GM20000 (cell line): ENCODE measurements at places on chromosomes 7 and 10.

DNA sequence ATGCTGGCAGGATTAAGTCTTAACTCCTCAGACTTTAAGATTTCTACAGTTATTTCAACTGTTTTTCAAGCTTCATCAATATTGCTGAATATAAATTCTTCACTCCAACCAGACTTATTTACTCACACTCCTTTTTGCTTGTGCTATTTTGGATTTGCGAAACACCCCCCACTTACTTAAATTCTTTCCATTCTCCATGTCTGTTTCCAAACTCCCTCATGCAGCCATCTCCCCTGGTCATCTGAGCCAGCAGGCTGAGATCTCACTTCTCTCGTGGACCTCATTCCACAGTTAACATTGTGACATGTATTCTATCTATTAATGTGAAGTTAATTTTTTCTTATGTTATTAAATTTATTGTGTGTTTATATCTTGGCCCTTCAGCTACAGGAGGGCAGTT lies 188.9 kb upstream of the HDAC9 start:
- DNase-seq: no peak

- DNase-seq: no peak
Measured at GRCh38 chr10:78937800-78938694, 130.7 kb upstream of the ZMIZ1 start.

DNA sequence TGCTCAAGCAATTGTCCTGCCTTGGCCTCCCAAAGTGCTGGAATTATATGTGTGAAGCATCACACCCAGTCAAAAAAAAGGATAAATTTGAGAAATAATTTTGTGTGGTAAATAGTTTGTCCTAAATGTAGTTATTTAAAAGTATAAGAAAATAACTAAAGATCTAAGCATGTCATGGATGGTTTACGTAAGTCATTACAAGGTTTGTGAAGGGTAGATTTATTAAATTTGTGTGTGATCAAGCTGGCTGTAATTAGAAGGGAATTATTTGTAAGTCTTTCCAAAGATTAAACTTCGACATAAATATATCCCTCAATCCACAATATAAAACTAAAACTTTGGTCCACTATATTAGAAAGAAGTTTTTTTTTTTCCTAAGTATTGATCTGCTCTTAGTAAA lies 28.6 kb downstream of the ORC5 start:
- no peak for DNase-seq

DNA sequence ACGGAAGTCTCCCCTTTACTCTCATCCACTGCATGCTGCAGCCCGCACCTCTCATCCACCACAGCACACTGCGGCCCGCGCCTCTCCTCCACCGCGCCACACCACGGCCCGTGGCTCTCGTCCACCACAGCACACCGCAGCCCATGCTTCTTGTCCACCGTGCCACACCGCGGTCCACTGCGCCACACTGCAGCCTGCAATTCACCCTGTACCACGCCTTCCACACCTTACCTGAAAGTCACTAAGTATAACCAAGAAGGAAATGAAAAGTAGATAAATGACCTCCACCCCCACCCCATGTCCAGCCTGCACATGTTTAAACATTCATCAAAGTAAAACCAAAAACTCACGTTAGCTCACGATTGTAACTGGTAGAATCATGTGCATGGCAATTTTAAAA lies 176.1 kb downstream of the DIP2C start:
- no peak for DNase-seq

GRCh38 chr7:29877196-29877595 lies 70.9 kb downstream of the WIPF3 start:
- no peak for DNase-seq

- DNase-seq: no peak
Measured at GRCh38 chr10:75234683-75235374, 928 bp downstream of the COMTD1 start.

DNA sequence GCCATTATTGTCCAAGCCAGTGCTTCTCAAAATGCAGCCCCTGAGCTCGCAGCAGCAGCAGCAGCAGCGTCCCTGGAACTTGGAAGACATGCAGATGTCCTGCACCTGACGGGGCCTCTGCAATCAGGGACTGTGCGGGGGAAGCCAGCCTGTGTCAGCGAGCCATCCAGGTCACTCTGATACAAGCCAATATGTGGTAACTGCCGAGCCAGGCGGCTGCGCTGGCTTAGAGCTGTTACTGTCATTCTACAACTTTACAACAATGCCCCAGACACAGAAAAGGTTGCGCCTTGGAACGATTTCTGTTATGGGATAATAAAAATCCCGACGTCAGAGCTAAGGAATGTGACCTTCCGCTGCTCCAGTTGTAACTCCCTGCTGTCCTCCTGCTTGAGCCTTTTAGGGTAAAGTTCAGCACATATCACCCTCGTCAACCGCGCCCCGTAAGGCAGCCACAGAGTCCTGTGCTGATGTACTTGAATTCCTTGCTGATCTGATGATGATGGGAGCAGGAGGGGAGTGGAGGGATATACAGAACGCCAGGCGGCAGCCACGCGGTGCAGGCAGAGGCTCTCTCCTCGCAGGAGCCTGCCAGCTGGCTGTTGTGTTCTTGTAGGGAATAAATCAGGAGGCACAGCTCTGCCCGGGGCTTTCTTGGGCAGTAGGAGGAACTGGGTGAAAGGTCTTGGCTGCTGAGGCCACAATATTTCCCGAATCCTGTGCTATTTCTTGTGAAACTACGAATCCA lies 20.0 kb upstream of the CRYGN start:
- DNase-seq: no peak

GRCh38 chr7:18834577-18834976 lies 282.9 kb downstream of the TWIST1 start:
- DNase-seq: no peak

DNA sequence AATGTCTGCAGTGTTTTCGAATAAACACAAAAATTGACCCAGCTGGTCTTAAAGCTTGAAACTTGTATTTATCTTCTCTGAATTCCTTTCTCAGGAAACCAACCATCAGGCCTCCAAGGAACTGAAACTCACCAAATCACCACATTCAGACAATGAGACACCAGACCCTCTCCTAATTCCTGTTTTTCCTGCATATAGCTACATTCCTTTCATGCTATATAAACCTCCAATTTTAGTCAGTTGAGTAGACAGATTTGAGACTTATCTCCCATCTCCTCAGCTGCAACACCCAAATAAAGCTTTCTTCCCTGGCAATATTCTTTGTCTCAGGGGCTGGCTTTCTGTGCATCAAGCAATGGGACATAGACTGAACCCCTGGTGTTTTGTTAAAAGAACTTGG lies 317.0 kb downstream of the CACNA2D1 start:
- no peak for DNase-seq

- no peak for DNase-seq
Measured at GRCh38 chr7:55569269-55569663, 3.0 kb downstream of the VOPP1 start.

DNA sequence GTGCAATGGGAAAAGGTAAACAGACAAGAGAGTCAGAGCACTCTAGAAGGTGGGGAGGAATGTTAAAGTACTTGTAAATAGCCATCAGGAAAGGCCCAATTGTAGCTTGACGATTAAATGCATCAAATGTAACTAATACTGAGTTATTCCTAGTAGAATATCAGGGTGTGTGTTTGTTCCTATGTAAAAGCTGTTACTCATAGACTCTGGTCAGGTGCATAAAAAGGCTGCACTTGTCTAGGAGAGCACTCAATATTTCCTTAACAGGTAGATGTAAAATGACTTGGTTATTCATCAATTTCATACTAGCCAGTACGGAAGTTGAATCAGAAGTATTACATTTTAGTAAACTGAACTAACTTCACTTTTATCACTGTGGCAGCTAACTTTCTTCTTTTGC lies 179.7 kb upstream of the AGR3 start:
- DNase-seq: no peak

GRCh38 chr10:129968020-129968852 lies 4.2 kb upstream of the EBF3 start:
- peak; percentile 49 for DNase-seq

GRCh38 chr7:116277070-116277469 lies 66.7 kb downstream of the TES start:
- DNase-seq: no peak

- DNase-seq: no peak
Measured at GRCh38 chr7:44263326-44264082, 61.9 kb downstream of the CAMK2B start.

DNA sequence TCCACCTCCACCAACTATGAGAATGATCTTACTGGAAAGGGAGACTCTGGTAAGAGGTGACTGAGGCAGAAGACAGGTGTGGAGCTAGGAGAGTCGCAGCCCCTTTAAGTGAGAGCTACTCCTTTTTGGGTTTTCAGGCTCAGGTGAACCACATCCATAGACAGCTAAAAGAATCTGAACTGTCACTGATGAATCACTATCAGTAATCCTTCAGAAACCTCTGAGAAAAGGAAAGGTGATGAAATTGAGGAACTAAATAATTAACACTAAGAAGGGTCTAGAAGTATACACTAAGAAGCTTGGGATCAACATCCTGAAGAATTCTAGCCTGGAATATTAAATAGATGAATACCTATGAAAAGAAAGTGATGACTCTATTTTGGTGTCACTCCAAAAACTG lies 83.0 kb downstream of the SORBS1 start:
- DNase-seq: no peak

DNA sequence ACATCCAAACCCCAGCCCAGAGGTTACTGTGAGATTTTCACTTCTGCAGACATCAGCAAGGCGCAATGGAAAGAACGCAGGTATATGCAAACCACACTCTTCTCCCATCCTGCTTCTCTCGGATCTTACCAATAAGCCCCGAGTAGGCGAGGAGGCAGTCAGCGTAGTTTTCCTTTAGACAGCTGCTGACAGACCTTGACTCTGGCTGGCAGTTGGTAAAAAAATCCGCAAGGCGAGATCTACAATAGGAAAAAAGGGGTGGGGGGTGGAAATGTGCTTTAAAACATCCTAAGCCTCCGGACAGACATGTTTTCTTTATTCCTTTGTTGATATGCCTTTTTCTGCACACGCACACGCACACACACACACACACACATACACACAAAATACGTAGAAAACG lies 176.5 kb downstream of the GFRA1 start:
- no peak for DNase-seq
